ENCODE measurements at places on chromosomes 11 and 22. TPM values are rescaled to one million over a fixed set of nuclear protein-coding genes. Genes with fewer than 3 reads are reported as not detected.

- no peak for DNase-seq
Measured at GRCh38 chr11:95067841-95068219, 1.1 kb downstream of the SRSF8 start.

GRCh38 chr11:128728767-128729587 is 35.1 kb downstream of the FLI1 start:
- no peak for DNase-seq

- no peak for DNase-seq
Measured at GRCh38 chr11:11622340-11622706, 518 bp upstream of the GALNT18 start.

DNA sequence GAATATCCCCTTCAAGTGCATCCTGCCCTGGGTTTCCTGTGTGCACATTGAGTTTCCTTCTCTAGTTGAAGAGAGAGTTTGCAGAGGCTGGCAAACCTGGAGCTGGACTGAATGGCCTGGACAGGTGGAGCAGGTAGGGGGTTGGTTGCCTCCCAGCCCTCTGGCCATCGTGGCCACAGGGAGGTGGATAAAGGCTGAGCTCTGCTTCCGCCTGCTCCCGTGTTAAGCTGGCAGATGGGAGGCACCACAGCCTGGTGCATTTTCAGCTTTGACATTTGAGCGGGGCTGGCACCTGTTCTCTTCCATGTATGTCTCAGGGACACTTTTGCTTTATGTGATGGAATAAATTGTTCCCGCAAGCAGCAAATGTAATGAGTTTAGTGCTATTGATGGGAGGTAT is 11.1 kb downstream of the MICAL2 start:
- no peak for DNase-seq

- no peak for DNase-seq
Measured at GRCh38 chr22:20279662-20280134, 11.6 kb upstream of the RTN4R start.

DNA sequence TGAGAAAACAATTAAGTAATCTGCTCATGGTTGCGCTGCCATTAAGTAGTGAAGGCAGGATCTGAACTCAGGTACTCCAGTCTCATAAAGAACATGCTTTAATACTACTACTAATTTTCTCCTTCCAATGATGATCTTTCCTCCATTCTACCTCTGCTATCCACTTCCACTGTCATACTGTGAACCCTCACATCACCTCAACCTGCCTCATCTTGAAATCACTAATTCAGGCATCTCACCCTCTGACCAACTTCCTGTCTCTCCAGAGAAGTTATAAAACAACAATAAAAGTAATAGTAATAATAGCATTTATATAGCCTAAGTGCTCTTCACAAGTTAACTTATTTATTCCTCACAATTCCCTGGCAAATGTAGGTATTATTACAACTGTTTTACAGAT is 57.1 kb upstream of the PSMA1 start:
- no peak for DNase-seq

DNA sequence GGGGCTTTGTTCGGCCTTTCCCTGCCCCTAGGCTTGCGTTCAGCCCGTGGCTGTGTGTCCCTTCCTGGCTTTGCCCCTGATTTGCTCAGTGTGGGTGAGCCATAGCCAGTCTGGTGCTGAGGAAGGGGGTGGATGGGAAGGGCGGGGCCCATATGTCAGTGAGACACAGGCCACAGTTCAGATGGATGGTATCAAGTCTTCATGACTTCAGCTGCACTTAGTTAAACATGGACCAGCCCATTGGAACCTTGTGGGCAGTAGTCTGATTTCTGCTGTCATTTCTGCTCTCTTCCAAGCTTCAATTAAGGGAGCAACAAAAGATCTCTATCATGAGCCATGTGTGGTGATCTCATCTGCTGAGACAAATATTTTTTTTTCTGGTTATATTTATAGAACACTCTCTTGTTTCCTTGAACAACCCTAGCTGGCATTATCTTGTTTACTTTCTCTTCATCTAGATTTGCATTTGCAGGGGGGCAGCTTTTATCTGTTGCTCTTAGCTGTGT is 21.6 kb upstream of the PEX26 start:
- DNase-seq: no peak

GRCh38 chr22:27993774-27994350 is 74.8 kb upstream of the PITPNB start:
- no peak for DNase-seq

DNA sequence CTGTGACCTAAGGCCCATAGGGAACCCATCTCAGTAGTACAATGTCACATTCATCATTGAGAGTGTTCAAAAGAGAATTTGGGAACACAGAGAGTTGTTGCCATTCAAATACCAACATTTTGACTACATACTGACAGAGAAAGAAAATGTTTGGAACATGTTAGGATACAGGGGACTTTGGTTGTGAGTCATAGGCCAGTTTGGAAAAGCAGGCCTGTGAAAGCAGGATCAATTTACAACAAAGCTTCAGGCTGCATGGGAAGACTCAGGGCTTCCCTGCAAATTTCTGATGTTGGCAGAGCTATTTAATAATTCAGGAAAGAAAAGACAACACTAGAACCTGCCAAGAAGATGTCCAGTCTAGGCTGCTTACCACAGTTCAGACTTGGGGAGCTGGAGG is 374 bp downstream of the NLRP10 start:
- DNase-seq: no peak

DNA sequence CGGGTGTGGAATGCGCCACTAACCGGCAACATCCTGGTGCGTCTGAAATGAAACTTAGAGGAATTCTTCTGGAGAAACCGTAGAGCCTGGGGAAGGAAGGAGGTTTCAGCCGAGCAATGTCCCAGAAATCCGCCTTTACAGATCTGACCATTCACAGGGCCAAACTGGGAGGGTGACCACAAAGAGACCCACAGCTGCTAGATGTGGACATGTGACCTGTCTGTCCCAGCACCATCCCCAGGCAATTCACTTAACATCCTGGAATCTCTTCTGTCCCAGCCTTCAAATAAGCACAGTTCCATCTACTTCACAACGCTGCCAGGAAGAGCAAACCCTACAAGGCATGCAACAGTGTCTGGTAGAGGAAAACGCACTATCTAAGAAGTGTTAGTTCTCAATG is 9.8 kb downstream of the MCAT start:
- DNase-seq: no peak

DNA sequence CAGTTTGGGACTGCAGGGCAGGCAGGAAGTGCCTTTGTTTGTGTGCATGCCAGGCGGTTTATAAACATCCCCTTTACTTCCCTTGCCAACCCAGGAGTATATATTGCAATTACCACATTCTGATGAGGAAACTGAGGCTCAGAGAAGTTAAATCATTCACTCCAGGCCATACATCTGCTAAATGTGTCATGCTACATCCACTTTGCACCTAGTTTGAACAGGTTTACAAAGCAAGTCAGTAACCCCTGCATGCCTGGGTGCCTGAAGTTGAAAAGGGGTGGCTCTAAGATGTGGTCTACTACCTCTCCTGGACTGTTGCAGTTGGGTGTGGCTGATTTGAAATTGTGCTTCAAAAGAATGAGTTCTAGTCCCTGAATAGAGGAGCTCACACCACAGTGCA is 23.6 kb downstream of the FLI1 start:
- DNase-seq: no peak

DNA sequence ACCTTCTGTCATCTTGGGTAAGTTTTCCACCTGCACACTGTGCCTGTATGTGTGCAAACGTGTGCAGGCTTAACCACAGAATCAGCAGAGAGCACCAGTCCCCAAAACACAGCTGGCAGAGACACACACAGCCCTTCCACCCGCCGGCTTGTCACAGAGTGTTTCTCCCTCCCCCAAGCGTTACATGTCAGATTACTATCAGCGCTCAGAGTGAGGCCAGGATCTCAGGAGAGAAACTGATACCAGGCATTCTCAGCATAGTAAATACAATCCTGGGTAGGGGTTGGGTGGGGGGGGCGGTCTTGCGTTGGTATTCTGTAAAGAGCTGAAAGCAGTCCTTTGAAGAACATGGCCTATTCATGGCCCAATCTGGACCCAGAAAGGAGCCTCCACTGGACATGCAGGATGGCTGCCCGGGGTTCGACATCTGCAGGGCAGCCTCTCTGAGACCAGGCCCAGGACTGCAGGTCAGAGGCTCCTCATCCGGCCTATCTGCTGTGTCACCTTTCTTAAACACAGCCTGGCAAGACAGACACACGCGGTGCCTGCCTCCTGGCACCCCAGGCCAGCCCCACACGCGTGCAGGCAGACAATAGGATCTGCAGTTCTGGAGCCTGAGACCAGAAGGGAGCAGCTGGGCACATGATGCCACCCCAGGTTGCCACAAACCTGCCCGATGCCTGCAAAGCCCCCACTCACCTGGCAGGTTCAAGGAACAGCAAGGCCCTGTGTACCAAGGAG is 1.7 kb downstream of the OSBPL5 start:
- no peak for DNase-seq

DNA sequence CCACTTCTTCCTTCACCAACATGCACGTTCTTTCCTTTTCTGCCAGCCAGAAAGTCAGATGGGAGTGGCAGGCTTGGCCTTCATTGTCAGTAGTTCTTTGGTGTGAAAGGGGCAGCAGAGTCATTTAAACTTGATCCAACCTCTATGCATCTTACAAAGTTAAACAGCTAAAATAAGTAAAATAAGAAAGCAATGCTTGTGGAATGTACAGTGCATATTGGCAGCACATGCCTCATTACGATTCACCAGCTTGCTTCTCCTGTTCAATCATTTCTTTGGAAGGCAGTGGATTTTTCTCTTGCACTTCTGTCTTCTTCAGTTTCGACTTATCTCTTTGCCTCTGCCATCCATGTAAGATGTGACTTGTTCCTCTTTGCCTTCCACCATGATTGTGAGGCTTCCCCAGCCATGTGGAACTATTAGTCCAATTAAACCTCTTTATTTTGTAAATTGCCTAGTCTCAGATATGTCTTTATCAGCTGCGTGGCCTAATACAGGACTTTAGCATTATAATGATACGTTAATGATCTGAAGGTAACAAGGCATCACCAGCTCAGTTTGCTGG is 14.8 kb downstream of the LGALS12 start:
- DNase-seq: no peak

GRCh38 chr22:24753914-24754313 is 20.6 kb downstream of the PIWIL3 start:
- DNase-seq: no peak

- DNase-seq: no peak
Measured at GRCh38 chr22:41568811-41569210, 8.0 kb downstream of the CSDC2 start.

DNA sequence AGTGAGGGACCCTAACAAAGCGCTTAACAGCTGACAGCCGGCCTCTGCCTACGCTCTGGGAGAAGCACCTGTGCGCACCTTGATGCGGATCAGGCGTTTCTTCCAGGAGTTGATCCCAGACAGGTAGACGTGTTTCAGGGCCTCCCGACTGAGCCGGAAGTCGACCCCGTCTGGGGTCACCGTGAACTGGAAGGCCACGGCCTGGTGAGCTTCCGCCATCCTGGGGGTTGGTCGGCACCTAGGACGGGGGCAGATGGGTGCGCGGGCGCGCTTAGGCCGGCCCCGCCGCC is 585 bp downstream of the CPT1B start:
- DNase-seq: no peak

- DNase-seq: no peak
Measured at GRCh38 chr11:70111269-70112016, 33.3 kb downstream of the ANO1 start.

The C11orf86 gene
- not detected for total RNA-seq

The SAA1 gene
- total RNA-seq: not detected

The DBX1 gene
- total RNA-seq: not detected

The UBQLN3 gene
- not detected for total RNA-seq

The C11orf97 gene
- not detected for total RNA-seq

Measured in progenitor cell of endocrine pancreas (in vitro differentiated cells).